ENCODE measurements at places on chromosomes 7 and 10. TPM values are rescaled to one million over a fixed set of nuclear protein-coding genes. Genes with fewer than 3 reads are reported as not detected.

The AGMO gene
- total RNA-seq = 0.35 TPM

The TDRD1 gene
- total RNA-seq = 7.7 TPM

The PRKCQ gene
- under 0.01 TPM for total RNA-seq

The WBP1L gene
- 49.0 TPM for total RNA-seq

The UPP1 gene
- 14.4 TPM for total RNA-seq

The NACAD gene
- 0.47 TPM for total RNA-seq

The PTPN20 gene
- total RNA-seq = 0.47 TPM

The ZP3 gene
- total RNA-seq = 2.2 TPM

The TRIM8 gene
- 38.3 TPM for total RNA-seq

The COBL gene
- total RNA-seq = not detected

The ZNF107 gene
- total RNA-seq = 1.2 TPM

The MMRN2 gene
- total RNA-seq = 17.8 TPM

The HHEX gene
- 7.7 TPM for total RNA-seq

The PHF14 gene
- total RNA-seq = 41.4 TPM

The IKZF1 gene
- total RNA-seq = not detected

The IDI1 gene
- 22.8 TPM for total RNA-seq

The FAM25C gene
- not detected for total RNA-seq

The RSPH10B gene
- 0.12 TPM for total RNA-seq

The SLC18A3 gene
- under 0.01 TPM for total RNA-seq

The MINDY4 gene
- total RNA-seq = 4.7 TPM

The ADRA2A gene
- total RNA-seq = 2.9 TPM

Measured in smooth muscle cell of the coronary artery (primary cell).